ENCODE measurements at places on chromosomes 6 and 20.

DNA sequence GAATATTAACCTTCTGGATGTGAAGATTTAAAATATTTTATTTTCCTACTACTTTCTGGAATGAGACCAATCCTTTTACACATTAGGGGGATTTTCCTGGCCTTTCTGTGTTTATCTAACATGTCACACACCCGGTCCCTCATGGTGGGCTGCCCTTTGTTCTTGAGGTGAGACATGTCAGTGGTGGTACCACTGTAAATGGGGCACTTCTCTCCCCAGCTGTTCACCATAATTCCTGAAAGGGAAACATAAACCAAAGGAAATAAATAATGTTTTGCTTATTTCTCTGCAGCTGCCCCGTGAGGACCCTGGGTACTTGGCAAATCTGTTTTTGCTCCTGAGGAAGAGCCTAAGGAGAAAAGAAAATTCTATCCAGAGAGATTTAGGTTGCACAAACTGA lies 41.1 kb downstream of the GRIK2 start:
- DNase-seq, result no peak

DNA sequence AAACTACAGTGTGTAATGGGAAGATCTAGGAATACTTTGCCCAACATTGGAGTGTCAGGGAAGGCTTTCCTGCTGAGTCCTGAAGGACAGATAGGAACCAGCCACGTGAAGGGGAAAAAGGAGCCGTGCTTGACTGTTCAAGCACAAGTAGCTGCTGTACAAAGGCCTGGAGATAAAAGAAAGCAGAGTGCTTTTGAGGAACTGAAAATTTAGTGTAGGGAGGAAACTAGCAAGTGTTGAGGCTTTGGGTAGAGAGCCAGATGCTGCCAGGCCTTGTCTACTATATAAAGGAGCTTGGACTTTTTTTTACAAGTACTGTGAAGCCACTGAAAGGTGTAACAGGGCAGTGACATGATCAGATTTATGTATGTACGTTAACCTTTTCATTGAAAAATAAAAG lies 39.0 kb downstream of the DSE start:
- DNase-seq, result no peak

GRCh38 chr6:45712786-45713185 lies 302.9 kb downstream of the CLIC5 start:
- no peak for DNase-seq

GRCh38 chr20:61930776-61931475 lies 134.8 kb downstream of the TAF4 start:
- DNase-seq, result no peak

- DNase-seq, result no peak
Observed at GRCh38 chr20:56173438-56173837, 75.1 kb upstream of the MC3R start.

DNA sequence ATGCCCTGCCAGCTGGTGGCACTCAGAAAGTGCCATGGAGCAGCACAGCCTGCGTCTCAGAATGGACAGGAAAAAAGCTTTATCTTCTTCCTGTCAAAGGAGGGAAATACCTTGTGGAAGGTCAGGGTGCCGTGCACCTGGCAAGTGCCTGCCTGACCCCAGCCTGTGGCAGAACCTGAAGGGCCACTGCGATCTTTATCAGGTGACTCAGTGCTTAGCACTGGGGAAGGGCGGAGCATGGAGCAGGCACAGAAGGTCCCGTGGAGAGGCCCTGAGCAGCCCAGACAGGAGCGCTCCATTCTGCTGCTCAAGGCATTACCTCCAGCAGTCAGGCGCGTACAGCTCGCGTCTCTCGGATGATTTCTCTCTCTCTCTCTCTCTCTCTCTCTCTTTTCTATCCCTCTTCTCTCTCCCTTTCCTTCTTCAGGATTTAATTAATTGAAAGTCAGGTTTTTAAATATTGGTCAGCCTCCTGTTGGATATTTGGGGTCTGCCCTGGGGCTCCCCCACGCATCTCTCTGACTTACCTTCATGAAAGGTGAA lies 31.7 kb downstream of the FOXC1 start:
- no peak for DNase-seq

- no peak for DNase-seq
Observed at GRCh38 chr20:58715801-58716475, 23.3 kb downstream of the NPEPL1 start.

GRCh38 chr6:89618026-89618425 lies 20.5 kb downstream of the LYRM2 start:
- DNase-seq, result no peak

Measured in stimulated activated CD4-positive, alpha-beta T cell treated with anti-CD3 and anti-CD28 coated beads, Interleukin-15, amount 100 ng/mL, for 1 hour (primary cell).